EH (cell line): ENCODE measurements at places on chromosomes 11 and 22.

DNA sequence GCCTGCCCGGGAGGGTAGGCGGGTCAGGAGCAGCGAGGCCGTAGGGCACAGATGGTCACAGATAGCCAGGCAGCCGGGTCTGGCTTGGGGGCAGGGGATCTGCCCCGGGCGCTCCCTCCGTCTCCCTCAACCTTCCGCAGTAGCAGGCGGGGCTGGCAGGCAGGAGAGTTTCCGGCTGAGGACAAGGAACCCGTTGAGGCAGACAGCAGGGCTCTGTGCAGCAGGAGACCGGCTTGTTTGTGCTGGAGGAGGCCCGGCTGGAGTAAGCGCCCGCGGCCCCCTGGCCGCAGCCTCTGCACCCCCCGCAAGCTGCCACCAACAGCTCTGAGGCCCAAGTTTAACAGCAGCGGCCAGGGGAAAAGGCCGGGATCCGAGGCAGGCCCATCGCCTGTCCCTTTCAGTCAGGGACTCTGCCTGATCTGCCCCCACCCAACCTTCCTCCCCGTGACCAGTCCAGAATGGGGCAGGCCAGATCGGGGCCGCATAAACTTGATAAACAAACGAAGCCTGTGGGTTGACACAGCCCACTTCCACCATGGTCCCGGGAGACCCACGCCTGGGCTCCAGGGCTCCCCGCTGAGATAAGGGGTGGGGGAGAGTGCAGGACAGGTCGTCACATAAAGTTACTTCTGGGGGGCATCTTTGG lies 13.6 kb downstream of the SCARF2 start:
- peak; percentile 16 for DNase-seq

DNA sequence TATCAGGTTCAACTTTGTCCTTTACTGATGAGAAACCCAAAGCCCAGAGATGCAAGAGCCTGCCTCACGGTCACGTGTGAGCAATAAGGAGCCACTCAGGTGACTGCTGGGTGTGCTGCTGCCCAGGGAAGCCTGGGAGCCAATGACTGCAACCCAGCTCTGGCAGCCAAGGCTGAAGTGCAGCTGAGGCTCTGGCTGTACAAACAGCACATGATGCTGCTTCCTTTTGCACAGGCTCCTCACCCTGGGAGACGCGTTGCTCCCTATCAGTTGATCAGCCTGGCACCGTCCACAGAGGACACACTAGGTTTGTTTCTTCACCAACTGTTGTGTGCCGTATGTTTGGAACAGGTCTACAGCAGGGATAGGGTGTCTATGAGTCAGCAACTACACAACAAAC lies 168.7 kb downstream of the EFCAB6 start:
- DNase-seq: no peak

DNA sequence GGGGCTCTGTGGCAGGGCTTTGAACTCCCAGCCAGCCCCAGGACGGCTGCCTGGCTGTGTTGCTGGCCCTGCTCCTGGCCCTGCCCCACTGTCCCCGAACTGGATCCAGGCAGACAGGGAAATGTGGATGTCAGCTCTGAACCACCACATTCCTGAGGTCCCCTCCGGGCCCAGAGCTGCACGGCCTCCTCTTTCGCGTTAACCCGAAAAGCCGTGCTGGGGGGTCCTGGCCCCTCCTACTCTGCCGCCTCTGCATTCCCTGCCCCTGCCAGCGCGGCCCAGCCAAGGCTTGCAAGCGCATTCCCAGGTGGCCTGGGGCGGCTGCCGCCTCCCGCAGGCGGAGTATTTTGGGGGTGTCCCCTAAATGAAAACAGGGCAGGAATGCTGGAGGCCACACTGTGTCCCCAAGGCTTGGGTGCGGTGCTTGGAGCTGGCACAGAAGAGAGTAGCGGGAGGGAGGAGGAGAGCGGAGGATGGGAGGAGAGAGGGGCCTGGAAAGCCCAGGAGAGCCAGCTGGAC lies 5.4 kb downstream of the LINC01488 start:
- DNase-seq: no peak

DNA sequence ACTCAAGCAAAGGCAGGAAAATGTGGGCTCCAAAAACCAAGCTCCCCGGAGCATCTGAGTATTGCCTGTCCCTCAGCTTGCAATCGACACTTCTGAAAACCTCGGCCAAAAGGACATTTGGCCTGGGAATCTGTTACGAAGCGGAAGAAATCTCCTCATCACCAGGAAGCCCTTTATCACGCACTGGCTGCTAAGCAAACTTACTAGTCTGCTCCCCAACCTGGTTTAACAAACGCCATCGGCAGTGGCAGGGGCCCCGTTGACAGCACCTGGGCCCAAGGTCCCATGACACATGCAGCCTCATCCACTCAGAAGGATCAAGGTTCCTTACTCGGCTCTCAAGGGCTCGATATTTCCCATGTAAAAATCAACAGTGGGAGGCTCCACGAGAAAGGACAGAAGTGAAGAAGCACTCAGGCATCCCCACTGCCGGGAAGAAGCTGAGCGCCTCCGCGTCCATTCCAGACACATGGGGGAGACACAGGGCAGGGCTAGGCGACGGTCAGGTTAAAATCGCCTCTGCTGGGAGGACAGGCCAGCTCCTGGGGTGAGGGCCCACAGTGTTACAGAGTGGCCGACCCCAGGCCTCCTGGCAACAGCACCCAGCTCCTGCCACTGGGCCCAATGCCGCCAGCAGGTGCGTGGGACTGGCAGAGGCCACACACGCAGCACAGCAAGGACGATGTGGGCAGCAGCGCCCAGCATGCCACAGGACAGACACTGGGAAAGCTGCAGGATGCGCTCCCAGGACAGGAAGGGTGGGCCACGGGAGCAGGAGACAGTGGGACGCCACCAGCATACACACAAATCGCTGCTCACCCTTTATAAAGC lies 27.1 kb downstream of the BRD1 start:
- DNase-seq: no peak

- DNase-seq: peak; percentile 82
These were observed 144.6 kb downstream of the NECTIN1 start for GRCh38 chr11:119584193-119585042.

DNA sequence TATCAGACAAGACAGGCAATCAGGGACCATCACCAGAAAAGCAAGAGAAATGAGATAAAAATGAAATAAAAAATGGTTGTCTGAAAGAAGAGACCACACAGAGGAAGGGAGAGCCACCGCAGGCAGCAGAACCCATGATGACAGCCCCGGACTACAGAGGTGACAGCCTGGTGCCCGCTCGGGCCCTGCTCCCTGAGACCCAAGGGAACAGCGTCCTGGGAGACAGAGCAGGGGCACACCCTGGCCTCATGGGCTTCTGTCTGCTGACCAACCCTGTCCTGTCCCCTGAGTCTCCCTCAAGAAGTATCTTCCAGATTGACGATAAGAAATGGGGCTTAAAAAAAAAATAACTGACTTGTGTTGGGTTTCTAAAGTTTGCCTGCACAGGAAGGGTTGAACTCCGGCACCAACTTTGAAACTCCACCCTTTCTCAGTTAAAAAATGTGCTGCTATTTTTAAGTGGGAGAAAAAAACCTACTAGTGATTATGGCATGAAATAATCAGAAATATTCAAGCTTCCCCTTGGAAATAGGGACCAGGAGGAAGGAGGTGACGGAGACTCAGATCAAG lies 70.1 kb upstream of the TTLL12 start:
- no peak for DNase-seq

DNA sequence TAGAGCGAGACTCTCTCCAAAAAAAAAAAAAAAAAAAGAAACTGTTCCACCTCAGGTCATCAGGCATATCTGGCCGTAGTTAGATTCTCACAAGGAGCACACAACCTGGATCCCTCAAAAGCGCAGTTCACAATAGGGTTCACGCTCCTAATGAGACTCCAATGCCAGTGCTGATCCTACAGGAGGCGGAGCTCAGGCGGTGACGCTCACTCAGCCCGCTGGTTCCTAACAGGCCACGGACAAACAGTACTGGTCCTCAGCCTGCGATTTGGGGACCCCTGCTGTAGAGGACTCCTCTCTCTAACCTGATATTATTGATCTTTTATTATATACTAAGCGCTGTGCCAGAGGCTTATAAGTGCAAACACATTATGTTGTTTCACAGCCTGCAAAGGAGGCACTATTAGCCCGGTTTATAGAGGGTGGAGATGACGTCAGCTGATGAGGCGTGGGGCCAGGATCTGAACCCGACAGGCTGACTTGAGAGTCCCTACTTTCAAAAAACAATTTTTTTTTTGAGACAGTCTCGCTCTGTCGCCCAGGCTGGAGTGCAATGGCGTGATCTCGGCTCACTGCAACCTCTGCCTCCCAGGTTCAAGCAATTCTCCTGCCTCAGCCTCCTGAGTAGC lies 4.9 kb upstream of the MAFF start:
- peak; percentile 56 for DNase-seq

DNA sequence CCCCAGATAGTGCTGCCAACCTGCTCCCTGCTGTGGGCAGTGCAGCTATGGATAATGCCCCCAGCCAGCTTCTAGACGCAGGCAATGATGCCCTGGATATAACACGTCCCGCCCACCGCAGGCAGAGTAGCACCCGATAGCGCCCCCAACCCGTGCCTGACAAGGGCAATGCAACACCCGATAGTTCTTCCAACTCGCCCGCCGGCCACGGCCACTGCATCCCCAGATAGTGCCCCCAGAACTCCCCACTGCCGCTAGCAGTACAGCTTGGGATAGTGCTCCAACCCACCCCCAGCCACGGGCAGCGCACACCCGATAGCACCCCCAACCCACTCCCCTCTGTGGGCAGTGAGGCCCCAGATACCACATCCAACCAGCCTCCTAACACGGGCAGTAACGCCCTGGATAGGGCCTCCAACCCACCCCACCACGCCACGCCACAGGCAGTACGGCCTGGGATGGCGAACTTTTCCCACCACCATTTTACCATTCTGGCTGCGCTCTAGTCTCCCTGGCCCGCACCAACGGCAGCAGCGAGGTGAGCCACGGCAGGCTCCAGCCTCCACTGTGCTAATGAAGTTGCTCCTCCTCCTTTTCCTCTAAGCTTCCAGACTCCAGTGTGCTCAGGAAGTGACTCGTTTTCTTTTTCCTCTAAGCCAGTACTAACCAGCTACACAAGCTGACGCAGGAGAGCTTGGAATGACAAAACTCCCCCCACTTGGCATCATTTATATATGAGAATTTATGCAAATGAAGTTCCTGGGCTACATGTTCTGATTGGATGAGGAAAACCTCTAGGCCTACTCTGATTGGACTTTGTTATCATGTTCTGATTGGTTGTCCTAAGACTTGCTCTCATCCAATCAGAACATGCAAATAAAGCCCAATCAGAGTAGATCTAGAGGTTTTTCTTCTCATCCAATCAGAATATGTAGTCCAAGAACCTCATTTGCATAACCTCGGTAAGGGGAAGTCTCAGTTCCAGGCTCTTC lies 3.0 kb upstream of the RFPL3 start:
- peak; percentile 64 for DNase-seq

- no peak for DNase-seq
These were observed 142.2 kb downstream of the FAM76B start for GRCh38 chr11:95647355-95647754.

GRCh38 chr11:20248121-20248772 lies 88.0 kb upstream of the DBX1 start:
- DNase-seq: no peak

GRCh38 chr11:61113201-61113600 lies 10.9 kb downstream of the CD5 start:
- no peak for DNase-seq

GRCh38 chr11:68014157-68014946 lies 4.2 kb downstream of the ALDH3B1 start:
- DNase-seq: peak; percentile 90

- no peak for DNase-seq
These were observed 33.2 kb downstream of the KIAA0930 start for GRCh38 chr22:45207533-45207932.
